ENCODE measurements at places on chromosomes 6 and 20. TPM values are rescaled to one million over a fixed set of nuclear protein-coding genes. Genes with fewer than 3 reads are reported as not detected.
A peak's percentile ranks its signal among the peaks of the same experiment; 100 is the strongest.

DNA sequence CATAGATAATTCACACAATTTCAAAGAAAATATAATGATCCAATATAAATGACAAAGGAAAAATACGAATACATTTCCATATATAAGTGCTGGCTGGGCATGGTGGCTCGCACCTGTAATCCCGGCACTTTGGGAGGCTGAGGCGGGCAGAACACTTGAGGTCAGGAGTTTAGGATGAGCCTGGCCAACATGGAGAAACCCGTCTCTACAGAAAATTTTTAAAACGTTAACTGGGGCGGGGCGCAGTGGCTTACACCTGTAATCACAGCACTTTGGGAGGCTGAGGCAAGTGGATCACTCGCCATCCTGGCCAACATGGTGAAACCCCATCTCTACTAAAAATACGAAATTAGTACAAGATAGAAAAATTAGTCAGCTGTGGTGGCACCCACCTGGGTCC, 14.9 kb upstream of the MAPK13 start:
- no peak for DNase-seq

The ERVFRD-1 gene
- total RNA-seq, result not detected

DNA sequence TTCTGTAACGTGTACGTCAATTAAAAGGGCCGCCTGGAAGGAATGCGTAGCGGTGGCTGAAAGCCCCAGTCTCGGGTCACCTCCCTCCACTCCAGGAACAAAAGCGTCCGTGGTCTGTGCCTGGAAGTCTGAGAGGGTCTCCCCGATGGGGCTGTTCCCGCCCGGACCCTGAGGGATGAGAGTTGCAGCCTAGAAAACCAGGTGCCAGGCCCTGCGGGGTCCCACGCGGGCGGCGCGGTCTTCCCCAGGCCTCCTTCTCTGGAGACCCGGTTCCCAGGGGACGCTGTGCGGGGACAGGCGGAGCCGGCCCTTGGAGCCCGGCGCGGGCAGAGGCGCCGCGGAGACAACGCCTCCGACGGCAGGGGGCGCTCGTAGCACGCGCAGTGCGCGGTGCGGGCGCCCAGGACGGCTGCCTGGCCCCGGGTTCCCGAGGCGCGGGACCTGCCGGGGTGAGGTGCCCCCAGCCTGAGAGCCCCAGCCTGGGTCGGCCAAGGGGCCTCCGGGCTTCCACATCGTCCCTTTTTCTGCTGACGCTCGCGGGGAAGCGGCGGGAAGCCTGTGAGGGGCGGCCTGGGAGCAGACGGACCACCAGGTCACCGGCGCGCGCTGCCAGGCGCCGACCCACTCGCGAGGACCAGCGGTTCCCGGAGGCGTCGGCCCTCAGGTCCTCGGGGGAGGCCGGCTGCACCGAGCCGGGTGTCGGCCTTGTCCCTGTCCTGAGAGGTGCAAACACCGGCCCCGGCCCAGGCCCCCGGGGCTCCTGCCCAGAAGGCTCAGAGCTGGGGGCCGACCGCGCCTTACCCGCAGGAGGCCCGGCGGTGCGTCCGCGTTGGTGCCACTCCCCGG, 5.3 kb upstream of the FOXC1 start:
- DNase-seq, result peak; percentile 64

The NRSN1 gene
- not detected for total RNA-seq

The GSTA2 gene
- total RNA-seq, result not detected

The LAMA5 gene
- total RNA-seq, result 103 TPM

DNA sequence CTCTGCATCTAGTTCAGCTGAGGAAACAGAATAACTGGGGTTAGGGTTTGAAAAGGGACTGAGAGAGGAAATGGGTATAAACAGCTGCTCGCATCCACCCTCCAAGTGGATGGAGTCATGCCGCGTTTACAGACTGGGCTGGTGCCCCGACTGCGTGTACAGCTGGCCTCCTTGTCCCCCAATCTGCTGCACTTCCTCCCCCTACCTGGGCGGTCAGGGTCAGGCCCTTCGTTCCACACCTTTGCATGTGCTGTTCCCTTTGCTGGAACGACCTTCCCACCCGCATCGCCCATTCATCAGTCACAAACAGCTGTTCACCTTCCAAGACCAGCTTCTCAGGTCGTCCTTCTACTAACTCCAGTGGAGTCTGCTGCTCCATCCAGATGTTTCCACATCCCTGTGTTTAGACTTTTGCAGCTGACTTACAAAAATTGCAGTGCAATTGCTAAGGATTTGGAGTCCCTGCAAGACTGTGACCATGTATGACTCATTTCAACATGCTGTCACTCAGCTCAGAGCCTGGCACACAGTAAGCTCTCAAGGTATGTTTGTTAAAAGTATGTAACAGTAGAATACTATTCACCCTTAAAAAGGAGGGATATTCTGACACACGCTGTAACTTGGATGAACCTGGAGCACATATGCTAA, 129.3 kb downstream of the DTNBP1 start:
- DNase-seq, result no peak

DNA sequence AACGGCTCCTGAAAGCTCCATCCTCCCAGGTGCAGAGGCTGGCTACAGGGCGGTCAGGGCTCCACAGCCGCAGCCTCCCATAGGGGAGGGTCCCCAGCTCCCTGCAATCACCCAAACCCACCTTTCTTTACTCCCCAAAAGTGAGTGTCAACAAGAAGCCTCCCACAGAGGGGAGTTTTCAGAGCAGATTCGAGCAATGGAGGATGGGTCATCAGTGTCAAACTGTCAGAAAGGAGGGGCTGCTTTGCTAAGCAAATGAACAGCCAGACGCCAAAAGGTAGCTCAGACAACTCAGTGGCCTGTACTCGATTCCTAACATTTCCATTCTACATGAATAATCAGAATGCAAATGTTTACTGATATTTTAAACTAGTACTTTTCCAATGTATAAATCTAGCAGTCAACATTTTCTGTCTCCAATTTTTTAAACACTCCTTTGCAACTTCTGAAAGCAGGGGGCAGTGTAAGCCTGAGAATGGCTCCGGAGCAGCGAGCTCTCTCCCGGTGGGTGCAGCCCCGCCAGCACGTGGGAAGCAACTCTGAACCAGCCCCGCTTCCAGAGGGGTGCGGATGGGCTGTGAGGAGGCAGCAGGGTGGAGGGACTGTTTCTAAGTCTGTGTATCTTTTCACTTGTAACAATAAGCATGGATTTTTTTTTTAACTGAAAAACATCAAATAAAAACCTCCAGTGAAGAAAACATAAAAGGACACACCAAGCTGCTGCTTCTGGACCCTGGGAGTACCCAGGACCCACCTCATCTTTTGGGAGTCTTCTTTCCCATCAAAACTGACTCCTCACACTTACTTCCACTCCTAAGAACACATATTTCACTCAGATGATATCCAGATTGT, 54.9 kb downstream of the TAF4 start:
- DNase-seq, result peak; percentile 64

DNA sequence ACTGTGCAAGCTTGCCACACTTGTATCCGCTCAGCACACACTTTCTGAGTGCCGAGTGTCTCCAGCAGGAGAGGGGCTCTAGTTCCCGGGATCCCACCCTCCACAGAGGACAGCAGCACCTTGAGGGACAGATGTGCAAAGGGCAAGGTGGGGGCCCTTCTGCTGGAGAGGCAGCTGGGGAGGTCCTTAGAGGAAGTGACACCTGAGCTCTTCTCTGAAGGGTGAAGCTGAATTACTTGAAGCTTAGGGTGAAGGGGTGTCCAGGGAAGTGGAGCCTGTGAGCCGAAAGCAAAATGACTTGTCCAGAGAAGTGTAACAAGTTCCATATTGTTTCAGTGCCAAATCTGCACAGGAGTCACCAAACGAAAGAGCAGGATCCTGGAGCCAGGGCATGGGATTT, 136.3 kb upstream of the DUSP22 start:
- no peak for DNase-seq

All from cardiac muscle cell (in vitro differentiated cells and primary cell).